Activated naive CD4-positive, alpha-beta T cell treated with anti-CD3 and anti-CD28 coated beads, Interleukin-2, amount 50 U/mL, for 16 hours (primary cell): ENCODE measurements at places on chromosomes 2 and 18.

DNA sequence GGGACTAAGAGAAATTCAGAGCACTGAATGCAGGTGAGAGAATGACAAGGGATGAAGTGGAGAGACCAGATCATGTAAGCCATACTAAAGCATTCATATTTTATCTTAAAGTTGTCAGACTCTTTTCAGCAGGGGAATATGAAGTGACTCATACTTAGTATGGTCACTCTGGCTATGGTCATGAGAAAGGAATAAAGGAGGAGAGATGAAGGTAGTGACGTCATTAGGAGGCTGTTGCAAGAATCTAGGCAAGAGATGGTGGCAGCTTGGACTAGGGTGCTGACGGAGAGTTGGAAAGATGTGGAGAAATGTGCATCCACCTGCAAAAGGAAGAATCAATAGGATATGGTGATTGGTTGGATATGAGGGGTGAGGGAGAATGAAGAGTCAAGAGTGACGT lies 203.2 kb upstream of the ACVR2A start:
- no peak for DNase-seq

- no peak for DNase-seq
Measured at GRCh38 chr18:44134447-44134846, 546.2 kb upstream of the SETBP1 start.

DNA sequence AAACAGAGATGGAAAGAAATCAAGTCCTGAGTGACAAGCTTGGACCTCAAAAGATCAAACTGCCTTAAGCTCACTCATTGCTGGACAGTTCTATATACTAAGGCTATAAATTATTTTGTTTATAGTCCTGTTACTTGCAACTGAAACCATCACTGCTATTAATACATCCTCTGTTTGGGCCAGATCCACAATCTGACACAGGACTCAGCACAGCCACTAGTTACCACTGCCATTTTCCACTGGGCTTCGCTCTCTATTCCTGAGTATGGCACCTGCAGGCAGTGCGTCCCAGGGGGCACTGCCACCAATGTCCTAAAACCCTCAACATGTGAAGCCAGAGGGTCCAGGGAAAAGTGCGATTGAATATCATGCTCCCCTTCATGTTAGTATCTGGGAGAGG lies 52.3 kb downstream of the CYP26B1 start:
- DNase-seq, result no peak

- no peak for DNase-seq
Measured at GRCh38 chr18:62018034-62018758, 125.4 kb upstream of the RNF152 start.

DNA sequence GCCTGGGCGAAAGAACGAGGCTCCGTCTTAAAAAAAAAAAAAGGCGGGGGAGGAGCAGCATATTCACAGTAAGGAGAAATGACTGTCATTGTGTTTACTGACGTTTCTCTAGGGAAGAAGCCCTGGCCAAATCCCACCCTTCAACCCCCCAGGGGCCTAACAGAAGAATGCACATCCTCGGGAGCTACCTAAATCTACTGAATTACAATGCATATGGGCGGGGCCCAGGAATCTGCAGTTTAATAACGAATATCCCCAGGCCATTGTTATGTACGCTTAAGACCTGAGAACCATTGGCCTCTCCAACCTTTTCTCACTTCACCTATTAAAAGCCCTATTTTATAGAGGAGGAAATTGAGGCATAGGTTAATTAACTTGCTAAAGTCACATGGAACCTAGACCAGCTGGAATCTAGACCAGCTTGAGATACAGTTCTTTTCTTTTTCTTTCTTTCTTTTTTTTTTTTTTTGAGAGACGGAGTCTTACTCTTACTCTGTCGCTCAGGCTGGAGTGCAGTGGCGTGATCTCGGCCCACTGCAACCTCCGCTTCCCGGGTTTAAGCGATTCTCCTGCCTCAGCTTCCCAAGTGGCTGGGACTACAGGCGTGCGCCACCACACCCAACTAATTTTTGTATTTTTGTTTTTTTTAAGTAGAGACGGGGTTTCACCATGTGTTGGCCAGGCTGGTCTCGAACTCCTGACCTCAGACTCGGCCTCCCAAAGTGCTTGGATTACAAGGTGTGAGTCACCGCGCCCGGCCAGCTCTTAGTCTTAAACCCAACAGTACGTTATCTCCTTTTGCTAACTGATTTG lies 708 bp upstream of the RIF1 start:
- no peak for DNase-seq

DNA sequence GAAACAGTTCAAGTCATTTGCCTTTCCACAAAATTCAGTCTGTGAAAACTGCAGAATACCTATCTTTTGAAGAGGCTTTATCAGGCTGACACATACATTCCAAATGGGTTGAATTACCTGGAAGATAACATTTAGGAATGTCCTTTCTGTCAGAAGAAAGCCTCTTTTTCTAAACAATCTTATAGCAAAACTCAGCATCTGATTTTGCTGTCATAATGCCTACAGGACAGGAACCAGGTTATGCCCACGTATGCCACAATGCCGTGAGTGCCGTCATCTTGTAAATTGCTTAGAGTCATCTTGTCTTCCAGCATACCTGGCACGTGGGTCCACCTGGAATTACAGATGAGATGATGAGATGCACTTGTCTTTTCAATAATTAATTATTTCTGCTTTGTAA lies 275.3 kb downstream of the ALPK2 start:
- DNase-seq, result no peak

GRCh38 chr2:173119069-173119807 lies 43.6 kb downstream of the MAP3K20 start:
- no peak for DNase-seq

GRCh38 chr18:2994020-2994589 lies 18.8 kb downstream of the LPIN2 start:
- DNase-seq, result no peak

DNA sequence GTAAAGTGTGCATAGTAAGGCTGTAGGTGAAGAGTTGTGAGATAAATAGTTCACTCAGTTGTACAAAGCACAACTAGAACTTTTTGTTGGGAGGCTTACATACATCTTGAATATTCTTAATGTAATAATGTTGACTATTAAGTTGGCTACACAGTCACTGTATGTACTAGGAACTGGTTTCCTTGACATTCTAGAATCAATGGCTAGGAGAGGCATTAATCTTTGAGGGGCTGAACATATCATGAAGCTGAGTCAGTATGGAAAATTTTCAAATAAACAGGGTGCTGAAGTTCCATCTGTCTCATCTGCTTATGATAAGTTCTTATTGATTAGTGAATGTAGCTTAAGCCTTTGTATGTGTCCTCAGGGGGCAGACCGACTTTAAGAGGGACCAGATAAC lies 23.4 kb downstream of the METTL21A start:
- no peak for DNase-seq

- no peak for DNase-seq
Measured at GRCh38 chr2:105840933-105841332, 96.2 kb downstream of the NCK2 start.

DNA sequence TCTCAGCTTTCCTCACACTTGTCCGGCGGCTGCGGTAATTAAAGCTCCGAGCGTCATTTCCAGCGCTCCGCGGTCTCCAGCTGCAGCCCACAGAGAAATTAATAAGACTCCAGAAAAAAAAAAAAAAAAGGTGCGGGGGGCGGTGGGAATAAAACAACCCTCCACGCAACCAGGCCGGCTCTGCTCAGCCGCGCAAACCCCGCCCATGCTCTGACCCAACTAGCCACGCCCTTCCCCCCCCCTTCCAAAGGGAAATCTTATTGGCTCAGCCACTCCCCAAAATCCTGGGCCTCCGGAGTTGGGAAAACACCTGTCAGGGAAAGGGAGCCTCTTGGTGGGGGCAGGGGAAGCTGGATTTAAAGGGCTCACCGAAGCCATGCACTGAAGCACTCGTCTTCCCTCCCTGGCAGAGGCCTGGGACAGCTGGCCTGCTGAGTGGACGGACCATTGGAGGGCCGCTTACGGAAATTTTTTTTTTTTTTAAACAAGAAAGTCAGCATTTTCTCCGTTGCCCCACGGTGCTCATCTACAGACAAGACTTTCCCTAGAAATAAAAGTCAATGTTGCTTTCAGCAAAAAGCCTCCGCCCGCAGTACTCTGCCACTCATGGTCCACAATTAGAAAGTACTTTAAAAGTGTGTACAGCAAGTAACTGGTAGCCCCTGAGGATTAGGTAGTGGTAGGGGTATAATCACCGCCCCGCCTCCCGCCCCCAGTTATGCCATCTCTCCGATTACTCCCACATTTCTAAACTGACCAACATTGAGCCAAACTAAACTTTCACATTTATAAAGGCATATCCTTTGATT lies 674 bp upstream of the ERBB4 start:
- no peak for DNase-seq

DNA sequence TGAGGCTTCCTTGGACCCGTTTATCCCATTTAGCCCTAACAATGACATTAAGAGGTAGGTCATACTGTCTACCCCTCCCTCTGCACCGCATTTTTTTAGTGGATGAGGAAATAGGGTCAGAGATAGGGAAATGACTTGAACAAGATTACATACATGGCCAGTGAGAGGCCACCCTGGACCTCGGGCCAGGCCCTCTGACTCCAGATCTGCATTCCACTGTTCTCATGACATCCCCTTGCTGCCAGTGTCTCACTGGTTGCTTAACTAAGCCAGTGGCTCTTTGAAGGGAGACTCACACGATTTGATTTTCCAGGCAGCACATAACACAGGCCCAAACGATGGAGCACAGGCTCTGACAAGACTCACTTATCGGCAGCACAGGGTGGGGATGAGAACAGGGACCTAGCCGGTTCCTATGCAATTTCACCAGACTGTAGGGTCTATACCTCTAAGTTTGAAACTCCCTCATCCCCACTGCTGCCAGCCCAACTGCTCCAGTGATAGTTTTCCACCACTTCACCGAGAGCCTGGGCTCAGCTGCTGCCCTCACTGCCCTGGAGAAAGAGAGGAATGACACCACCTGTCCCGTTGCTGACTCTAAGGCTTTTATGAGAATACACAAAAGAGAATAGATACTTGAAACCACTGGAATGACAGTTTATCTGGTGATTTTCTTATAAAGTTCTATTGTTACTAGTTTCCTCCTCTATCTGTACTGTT lies 82.5 kb downstream of the TMEM247 start:
- no peak for DNase-seq

DNA sequence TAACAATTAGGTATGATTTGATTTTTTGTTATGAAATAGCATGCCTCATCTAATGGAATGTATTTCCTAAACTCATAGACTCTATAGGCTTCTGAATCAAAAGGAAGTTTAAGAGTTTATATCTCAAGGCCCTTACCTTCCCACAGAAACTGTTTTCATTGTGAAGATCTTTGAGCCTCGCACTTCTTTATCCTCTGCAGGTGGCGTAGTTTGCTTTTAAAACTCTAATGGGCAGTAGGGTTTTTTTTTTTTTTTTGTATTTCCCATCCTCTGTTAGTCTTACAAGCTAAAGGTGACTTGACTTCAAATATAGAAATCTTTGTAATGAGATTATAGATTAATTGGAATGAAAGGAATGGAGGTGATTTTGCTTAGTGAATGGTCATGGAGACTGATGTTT lies 28.3 kb downstream of the DYNC2LI1 start:
- no peak for DNase-seq

- DNase-seq, result no peak
Measured at GRCh38 chr2:24973812-24974211, 2.1 kb upstream of the DNAJC27 start.

DNA sequence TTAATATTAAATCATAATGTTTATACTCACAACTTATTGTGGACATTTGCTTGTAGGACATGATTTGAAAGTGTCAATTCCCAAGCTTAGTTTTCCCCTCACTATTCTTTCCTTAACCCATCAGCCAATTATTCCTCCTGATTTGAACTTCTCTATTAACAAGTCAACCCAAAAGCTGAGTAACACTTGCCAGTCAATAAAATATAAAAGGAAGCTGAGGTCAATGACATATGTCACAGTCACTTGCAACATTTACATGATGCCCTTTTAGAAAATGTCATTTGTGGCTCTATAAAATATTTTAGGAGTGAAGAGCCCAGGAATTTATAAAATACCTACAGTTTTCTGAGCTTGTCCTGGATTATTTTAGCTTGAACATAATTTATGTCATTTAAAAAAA lies 7.2 kb downstream of the CCDC68 start:
- no peak for DNase-seq

- peak; percentile 33 for DNase-seq
Measured at GRCh38 chr2:23386339-23387220, 1.6 kb downstream of the KLHL29 start.

DNA sequence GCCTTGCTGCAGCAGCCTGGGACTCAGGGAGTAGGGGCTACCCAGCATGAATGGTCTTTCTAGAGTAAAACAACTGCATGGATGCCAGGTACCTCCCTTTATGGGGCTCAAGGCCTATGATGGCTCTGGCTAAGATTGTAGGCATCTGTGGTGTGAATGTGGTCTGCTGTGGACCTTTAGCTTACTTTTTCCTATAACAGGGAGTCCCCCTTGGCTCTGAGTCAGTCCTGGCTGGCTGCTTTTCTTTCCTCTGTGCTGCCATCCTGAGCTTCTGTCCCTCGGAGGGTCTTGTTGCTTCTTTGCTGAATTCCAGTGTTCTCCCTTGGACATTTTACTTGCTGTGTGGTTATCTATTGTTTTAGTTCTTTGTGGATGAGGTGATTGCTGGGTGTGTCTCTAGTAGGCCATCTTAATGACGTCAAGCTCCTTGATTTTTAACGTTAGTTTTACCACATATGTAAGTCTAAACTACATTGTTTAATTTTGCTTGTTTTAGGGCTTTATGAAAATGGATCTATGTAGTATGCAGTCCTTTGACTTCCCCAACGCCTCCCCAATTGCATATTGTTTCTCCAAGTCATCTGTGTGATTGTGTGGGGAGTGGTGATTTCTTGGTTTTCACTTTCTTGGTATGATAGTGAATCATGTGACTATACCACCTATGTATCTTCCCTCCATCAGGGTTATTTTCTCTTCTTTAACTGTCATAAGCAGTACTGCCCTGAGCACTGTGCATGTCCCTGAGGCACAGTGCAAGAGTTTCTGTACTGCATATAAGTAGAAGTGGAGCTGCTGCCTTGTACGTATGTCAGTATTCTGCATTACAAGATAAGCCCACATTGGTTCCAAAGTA lies 92.4 kb downstream of the NCK2 start:
- no peak for DNase-seq

DNA sequence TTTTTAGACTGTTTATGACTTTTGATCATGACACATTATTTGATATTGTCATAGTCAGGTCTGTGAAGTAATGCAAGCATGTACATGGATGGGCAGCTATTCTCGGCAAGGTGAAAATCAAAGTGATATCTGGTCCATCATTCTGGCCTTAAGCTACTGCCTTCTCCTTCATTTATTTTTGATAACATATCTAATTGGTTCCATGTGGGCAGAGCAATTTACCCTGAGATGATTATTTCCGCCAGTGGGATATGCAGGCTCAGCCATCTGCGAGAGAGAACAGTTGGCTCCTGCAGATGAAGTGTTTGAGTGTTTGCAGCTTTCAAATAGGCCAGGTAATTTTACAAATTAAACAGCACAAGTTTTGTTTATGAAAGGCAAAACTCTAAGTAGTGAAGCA lies 116.4 kb downstream of the LYPD6 start:
- DNase-seq, result no peak

GRCh38 chr2:140892436-140892835 lies 1238.4 kb downstream of the LRP1B start:
- DNase-seq, result no peak

GRCh38 chr2:37880551-37880950 lies 44.5 kb upstream of the RMDN2 start:
- no peak for DNase-seq
